Fibroblast of lung (primary cell): ENCODE measurements at places on chromosomes 5 and 9. TPM values are rescaled to one million over a fixed set of nuclear protein-coding genes. Genes with fewer than 3 reads are reported as not detected.

DNA sequence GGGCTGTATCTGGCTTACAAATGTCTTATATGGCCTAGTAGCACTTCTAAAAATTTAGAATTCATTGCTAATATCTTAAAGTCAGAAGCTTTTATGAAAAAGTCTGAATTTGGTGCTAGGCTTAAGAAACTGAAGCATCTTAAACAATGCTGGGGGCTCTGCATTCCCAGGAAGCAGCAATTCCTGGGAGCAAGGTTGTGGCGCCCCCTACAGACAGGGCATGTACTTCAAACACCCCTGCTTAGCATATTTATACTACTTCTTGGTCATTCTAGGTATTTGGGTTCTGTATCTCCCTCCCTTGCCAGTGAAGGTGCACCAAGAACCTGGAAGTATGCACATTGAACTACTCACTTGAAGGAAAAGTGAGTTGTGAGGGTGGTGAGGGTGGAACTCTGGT, 64.6 kb upstream of the GRIA1 start:
- DNase-seq: no peak

- DNase-seq: peak; percentile 85
Measured at GRCh38 chr9:127506814-127507750, 55.8 kb downstream of the LRSAM1 start.

DNA sequence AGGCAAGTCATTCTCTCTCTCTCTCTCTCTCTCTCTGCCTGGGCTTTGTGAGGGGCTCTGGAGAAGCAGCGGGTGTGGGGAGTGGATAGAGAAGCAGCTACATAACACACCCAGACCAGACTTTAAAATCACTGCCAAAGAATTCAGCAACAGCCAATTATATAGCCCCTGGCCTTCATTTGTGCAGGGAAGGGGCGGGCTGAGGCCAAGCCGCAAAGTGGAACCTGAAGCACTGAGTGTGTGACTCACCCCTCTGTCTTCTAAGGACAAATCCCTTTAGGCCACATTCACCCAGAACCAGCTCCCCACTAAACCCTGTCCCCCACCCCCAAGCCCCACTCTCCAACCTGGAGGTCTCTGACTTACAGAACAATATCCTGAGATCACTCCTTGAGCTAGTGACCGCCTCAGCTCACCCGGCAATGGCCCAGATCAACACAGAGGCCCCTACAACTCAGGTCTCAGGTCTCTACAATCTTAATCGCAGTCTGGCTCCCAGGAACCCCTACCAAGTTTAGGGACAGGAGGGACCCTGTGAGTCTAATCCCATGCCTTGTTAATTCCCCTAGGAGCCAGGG, 6.0 kb downstream of the B4GALT1 start:
- peak; percentile 100 for DNase-seq

DNA sequence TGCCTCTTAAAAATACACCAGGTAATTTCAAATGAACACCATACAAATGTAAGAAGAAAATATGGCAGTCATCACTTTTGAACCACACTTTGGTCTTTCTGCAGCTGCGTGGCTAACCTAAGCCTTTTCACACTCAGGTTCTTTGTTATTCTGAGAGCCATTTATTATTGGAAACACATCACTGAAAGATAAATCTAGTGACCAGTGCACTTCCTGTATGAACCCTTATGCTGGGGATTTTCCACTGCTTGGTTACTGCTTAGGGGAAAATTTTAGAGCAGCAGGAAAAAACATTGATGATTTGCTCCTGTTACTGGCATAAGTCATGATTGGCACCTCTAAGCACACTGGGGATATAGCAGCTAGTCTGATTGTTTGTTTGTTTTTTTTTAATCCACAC, 58.6 kb upstream of the RANBP3L start:
- peak; percentile 17 for DNase-seq

The PCDHGA6 gene
- 3.1 and 4.8 TPM in 2 replicates for total RNA-seq

The ATP6V0E1 gene
- 293 and 377 TPM in 2 replicates for total RNA-seq

GRCh38 chr9:122572456-122572855, 10.7 kb downstream of the OR1L8 start:
- no peak for DNase-seq

The CDO1 gene
- total RNA-seq: 4.6 and 6.9 TPM in 2 replicates

The TSSK1B gene
- under 0.01 and 0.50 TPM in 2 replicates for total RNA-seq

DNA sequence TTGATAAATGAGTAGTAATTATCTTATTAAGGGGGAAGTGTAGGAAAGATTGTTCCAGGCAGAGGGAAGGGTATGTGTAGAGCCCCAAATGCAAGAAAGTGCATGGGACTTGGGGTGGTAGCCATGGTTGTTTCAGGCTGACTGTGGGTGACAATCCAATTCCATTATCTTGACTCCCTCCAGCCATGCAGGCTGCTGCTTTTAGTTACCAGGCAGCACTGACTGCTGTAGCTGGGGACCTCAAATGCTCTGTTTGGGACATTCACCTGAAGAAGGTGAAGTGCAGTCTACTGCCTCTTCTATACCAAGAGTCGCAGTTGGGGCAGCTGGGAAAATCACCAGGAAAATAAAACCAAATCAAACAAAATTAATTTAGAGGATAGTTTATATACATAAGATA, 102.4 kb upstream of the NR3C1 start:
- DNase-seq: no peak

DNA sequence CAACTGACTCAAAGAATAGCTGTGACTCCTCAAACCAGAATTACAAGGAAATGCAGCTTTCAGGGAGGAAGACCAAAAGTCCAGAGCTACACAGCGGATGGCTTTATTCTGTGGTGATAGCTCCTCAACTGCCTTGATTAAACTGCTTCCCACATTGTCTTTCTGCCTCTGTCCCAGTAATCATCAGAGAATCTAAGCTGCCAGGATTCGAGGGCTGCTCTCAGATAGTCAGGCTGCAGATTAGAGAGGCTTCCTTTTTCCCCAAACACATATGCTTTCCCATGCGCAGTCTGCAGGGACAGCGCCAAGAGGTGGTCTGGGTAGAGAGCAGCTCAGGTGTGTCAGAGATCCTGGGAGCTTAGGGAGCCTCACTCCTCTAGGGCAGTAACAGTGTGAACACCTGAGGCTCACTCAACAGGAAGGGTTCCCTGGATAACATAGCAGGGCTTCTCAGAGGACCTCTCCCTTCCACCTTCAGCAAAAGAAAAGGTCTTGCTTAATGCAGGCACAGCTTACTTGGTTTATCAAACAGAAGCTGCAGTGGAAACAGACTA, 439.9 kb upstream of the TLE4 start:
- DNase-seq: no peak

DNA sequence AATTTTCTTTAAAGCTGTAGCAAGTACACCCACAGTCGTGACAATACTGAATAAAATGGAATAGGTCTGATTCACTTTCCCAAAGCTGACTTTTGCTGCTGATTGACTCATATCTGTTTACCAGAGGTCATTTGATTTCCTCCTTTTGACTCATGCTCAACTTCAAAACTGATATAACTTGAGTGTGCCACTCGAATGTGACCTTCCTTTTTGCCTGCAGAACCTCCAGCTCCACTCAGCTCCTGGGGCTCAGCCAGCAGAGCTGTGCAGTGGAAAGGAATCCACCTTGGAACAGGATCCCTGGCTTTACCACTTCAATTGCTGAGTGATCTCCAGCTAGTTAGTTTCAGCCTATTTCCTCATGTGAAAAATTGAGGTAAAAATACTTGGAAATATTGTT, 84.1 kb downstream of the FEM1C start:
- peak; percentile 78 for DNase-seq

GRCh38 chr5:146877783-146878475, 628 bp downstream of the PPP2R2B start:
- DNase-seq: no peak

The PTGER4 gene
- 3.3 and 5.4 TPM in 2 replicates for total RNA-seq

DNA sequence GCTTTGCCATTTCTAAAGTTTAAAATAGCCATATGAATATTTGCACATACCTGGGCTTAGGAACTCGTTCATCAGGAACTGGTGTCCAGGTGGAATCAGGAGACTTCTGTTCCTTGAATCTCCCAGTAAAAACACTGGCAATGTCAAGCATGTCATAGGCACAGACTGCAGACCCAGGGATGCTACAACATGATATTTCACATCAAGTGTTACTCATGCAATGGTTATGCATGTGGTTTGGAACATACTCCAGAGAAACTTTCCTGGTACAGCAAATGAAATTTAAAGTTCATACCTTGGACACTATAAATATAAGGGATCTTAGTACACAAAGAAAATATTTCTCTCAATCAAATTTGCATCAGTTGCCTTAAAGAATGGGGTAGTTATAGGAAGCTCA, 92.2 kb downstream of the SEMA6A start:
- peak; percentile 56 for DNase-seq

DNA sequence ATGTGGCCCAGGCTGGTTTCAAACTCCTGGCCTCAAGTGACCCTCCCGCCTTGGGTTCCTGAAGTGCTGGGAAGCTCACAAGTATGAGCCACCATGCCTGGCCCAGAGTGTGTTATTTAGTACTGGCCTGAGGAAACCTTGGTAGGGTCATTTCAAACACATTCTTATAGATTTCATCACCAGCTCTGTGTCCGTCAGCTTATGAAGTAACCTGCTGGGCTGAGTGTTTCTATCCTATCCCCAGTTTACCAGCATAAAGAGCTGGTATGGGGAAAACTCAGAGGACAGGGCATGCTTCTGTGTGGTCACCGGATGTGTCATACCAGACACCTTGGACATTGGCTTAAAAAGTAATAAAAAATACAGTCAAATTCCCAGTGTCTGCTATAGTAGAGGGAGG, 45.3 kb downstream of the PTPN3 start:
- DNase-seq: peak; percentile 71

GRCh38 chr5:10588779-10589447, 25.0 kb downstream of the ANKRD33B start:
- no peak for DNase-seq

- no peak for DNase-seq
Measured at GRCh38 chr5:6491919-6492290, 43.2 kb downstream of the UBE2QL1 start.
